HEK293T (cell line): ENCODE measurements at places on chromosomes 4 and X.

GRCh38 chr4:64870558-64870957 lies 461.3 kb upstream of the TECRL start:
- no peak for DNase-seq

DNA sequence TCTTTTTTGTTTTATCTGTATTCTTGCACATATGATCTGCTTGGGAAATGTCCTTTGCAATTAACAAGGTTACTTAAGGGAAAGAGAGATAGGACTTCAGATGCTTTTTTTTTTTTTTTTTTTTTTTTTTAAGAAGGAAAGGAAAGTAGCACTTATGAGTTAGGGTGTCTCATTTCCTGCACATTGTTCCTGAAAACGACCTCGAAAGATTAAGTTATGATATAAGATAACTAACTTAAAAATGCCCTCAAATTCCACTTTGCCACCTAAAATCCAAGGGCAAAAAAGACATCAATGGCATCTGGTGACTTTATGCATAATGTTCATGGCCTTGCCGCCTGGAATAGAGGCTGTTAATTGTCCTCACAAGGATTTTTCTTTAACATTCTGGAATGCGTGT lies 44.9 kb downstream of the PCDH7 start:
- DNase-seq: no peak

DNA sequence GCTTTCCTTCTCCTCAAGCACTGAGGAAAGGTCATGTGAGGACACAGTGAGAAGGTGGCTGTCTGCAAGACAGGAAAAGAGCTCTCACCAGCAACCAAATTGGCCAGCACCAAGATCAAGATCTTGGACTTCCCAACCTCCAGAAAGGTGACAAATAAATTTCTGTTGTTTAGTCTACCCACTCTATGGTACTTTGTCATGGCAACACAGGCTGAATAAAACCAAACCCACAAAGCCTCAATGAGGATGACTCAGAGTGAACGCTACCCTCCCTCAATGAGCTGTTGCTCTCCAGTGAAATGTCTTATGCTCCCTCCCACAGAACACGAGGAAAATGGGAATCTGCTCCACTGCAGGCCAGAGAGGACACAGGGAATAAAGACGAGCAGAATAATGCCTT lies 244.1 kb downstream of the RAB28 start:
- DNase-seq: no peak

GRCh38 chr4:185096032-185096653 lies 46.9 kb upstream of the SLC25A4 start:
- peak; percentile 18 for DNase-seq

- DNase-seq: no peak
Measured at GRCh38 chr4:53101191-53101581, 239.1 kb downstream of the RASL11B start.

DNA sequence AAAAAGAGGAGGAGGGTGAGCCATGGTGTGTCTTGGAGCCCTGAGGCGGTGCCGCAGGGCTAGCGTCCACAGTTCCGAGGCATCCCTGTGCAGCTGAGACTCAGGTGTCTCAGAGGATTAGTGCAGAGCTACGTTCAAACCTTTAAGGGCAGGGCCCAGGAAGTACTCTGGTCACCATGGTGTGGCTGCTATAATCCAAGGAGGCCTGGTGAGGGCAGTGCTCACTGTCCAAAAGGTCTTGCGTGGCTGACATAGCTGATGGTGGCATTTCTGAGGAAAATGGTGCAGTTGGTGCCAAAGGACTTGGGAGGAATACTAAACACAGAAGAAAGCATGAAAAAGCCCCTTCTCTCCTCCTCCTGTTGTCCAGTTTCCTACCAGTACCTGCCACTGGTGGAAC lies 146.9 kb downstream of the DCHS2 start:
- no peak for DNase-seq

DNA sequence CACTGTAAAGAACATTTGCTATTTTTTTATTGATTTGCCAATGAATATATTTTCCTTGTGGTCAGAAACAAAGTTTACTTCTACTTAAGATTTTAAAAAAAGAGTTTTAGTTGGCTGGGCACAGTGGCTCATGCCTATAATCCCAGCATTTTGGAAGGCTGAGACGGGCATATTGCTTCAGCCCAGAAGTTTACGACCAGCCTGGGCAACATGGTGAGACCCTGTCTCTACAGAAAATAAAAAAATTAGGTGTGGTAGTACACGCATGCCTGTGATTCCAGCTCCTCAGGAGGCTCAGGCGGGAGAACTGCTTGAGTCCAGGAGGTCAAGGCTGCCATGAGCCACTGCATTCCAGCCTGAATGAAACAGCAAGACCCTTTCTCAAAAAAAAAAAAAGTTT lies 36.8 kb downstream of the LRP2BP start:
- DNase-seq: no peak

GRCh38 chr4:52711272-52711671 lies 40.0 kb downstream of the ERVMER34-1 start:
- DNase-seq: no peak

DNA sequence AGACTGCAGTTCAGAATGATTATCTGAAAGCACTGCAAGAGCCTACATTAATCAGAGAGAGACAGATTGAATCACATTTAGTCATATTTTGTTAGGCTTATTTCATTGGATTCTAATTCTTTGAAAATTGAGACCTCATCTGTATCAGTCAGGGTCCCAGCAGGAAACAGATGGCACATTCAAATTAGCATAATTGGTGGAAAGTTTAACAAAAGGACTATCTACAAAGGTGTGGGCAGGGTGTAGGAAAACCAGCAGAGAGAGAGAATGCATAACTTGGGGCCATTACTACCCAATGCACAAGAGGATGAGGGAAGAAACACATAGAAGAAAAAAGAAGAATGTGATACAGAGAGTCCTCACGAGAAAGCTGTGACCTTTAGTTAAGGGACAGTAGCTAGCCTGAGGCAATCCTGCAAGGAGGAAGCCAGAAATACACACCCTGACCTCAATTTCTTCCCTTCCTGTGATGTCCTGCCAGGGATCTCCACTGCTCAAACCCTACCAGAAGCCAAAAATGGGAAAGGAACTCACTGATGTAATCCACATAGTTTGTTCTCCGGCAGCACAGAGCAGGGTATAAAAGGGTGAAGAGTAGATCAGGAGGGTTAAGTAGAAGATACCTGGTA lies 17.7 kb upstream of the XKRX start:
- no peak for DNase-seq

DNA sequence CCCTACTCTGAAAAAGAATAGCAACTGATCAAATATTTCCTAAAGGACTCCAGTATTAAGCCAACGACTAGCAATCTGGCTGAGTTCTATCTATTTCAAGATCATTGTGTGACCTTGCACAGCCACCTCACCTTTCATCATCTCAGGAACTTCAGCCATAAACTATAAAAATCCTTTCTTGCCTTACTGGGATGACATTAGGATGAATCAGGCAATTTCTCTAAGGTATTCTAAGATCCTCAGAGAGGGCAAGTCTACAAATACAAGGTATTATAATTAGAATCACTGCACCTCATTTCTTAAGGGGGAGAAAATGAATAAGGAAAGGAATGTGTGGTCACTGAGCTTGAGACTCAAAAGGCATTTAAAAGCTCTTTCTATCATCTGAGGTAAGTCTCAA lies 152.6 kb downstream of the GRIA3 start:
- DNase-seq: no peak

GRCh38 chr4:73867783-73868182 lies 1.4 kb upstream of the CXCL1 start:
- DNase-seq: no peak

DNA sequence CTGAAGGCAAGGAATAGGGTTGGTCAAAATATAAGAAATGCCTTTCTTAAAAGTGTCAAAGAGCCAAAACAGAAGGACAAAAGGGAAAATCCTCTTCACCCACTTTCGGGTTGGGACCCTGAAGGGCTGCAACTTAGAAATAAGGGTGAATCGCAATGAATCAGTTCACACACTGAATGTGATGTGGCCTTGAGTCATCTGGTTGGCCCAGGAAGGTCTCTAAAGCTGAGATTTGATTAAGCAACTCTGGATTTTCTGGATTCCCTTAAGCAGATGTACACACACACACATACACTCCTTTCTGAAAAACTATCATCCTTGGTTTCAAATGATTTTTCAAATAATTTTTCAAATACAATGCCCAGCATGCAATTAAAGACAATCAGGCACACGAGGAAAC lies 13.1 kb downstream of the TAB3 start:
- DNase-seq: no peak

GRCh38 chrX:84188320-84188834 lies 378 bp upstream of the RPS6KA6 start:
- peak; percentile 63 for DNase-seq

DNA sequence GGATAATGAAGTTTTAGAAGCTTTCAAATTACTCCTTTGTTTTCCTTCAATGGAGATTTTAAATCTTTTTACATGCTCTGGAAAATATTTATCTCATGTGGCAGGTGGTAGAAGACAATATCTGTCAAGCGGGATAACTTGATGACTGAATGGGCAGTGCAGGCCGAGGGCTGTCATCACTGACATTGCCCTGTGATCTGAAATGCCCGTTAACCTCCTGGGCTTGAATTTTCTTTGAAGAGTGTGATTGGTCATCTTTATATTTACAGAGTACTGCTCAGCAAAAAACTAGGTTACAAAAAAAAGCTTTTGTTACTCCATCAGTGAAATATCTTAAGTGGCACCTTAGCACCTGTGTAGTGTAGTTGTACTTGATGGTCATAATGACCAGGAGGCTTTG lies 147.5 kb downstream of the GATB start:
- no peak for DNase-seq

GRCh38 chr4:168139336-168139735 lies 47.0 kb downstream of the ANXA10 start:
- no peak for DNase-seq

DNA sequence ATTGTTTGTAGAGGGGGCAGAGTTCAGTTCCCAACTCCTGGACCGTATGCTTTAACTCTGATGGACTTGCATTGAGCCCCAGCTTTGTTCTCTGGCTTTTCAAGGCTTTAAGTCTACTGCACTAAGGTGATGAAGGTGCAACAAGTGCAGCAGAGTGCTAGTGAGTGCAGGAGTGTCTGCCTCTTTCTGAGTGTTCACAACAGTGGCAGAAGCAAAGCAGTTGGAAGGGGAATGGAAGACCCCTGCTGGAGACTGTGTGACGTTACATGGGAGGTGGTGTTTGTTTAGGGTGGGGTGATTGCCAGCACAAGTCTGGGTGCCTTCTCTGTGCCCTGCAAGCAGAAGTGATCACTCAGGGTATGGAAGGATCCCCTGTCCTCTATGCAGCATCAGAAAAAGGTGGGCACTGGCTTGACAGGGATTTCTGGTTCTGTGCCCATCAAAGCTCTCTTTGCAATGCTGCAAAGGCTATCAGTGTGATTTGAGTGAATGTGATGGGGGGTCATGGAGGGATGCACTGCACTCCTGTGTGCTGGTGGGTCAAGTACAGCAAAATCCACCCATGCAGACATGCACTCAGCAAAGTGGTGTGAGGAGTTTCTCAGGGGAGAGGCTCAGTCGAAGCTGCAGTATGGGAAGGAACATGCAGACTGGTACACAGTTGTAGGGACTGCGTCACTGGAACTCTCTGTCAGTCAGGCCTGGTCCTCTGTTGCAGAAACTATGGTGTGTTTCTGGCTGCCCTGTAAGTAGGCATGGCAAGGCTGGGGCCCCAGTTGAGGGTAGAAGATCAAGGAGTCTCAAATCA lies 70.9 kb upstream of the UGT2B7 start:
- DNase-seq: peak; percentile 41

- no peak for DNase-seq
Measured at GRCh38 chr4:6620891-6621555, 19.5 kb upstream of the MRFAP1 start.

- DNase-seq: no peak
Measured at GRCh38 chr4:108839333-108839732, 76.5 kb upstream of the ETNPPL start.

- no peak for DNase-seq
Measured at GRCh38 chrX:111868726-111869638, 7.0 kb upstream of the TRPC5OS start.

- no peak for DNase-seq
Measured at GRCh38 chrX:142186103-142186502, 19.0 kb downstream of the MAGEC2 start.

DNA sequence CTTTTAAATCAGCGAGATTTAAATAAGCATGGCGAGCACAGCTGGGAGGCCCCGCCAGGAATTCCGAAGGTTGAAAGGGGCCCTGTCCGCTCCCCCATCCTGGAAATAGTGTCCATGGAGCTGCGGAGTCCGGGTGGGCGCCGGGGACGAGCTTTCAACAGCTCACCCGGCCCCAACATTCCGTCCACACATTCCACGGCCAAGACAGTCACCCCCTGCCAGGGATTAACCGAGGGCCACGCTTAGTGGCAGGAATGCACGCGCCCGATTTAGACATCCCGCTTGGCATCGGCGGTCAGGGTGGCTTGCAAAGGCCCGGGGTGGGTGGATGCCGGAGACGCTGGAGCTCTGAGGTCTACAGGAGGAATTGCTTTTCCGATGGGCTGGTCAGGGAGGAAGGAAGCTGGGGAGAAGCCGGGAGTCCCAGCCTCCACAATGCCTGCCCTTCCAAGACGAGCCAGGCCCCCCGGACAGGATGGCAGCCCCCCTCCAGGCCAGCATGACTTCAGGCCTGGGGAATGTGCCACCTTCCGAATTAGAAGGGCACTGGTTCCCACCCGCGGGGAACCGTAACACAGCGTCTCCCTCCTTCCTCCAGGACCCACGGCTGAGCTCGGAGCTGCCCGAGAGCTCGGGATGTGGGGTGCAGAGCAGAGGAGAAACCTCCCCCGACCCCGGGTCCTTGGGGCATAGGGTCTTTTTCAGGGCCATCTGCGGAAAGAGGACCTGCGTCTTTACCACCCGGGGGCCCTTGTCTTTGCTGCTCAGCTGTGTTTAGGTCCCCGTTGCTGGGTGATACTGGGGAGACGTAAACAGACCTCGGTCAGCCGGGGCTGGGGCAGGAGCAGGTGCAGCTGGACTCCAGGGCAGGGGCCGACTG lies 26.9 kb upstream of the PPP2R3B start:
- no peak for DNase-seq

GRCh38 chrX:119237562-119237942 lies 1.5 kb downstream of the PGRMC1 start:
- DNase-seq: no peak

DNA sequence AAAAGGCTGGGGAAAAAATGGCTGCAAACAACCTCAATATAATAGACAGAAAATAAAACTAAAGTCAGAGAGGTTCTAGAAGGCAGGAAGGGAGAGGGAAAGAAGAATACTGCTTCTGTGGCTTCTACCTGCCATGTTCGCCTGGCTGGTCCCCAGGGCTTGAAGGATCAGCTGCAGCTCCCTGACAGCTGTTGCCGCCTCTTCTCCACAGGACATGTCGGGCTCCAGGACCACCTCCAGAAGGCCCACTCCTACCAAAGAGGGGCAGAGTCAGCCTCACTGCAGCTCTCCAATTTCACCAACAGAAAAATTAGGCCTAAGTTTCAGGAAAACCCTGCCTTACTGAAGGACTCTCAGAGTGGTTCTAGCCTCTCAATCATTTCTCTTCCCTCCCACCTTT lies 44.9 kb downstream of the GATB start:
- DNase-seq: no peak

DNA sequence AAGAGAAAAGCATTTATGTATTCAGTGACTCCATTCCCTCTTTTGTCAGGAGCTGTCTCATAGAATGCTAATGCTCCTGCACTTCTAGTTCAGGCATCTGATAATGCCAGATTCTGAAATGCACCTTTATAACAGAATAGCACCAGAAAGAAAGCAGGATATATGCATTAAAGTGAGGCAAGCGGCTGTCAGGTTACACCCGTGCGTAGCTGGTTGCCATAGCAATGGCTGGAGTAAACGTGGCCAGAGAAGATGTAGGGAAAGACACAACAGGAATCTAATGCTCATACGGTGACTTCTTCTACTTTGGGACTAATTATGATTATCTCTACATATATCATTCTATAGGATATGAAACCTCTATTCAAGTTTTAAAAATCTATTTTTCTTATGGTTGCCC lies 5.9 kb downstream of the EMCN start:
- no peak for DNase-seq

GRCh38 chr4:72690771-72691170 lies 121.8 kb upstream of the ADAMTS3 start:
- DNase-seq: no peak
